ENCODE measurements at places on chromosomes 6 and 20.

- no peak for DNase-seq
Measured at GRCh38 chr20:9353916-9354276, 160.5 kb upstream of the LAMP5 start.

DNA sequence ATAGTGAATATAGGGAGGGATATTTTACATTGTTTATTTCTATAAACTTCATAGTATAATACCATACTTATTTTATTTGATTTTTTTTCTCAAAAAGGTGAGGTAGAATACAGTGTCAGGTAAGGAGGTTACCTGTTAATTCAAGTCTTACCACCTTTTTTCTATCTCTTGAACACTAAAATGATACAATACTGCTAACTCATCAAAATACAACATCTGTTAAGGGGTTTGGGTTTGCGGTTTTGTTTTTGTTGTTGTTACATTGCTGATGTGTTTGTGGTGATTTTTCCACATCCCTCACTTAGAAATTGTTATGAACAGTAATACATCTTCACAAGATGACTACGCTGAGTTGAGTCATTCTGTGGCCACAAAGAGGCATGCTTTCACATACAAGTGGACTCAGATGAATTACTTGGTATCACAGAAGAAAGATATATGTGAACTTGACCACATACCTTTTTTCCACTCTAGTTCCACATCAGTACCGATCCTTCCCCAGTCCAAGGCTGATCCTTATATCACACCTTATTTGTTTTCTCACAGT lies 139.4 kb upstream of the ID4 start:
- no peak for DNase-seq

DNA sequence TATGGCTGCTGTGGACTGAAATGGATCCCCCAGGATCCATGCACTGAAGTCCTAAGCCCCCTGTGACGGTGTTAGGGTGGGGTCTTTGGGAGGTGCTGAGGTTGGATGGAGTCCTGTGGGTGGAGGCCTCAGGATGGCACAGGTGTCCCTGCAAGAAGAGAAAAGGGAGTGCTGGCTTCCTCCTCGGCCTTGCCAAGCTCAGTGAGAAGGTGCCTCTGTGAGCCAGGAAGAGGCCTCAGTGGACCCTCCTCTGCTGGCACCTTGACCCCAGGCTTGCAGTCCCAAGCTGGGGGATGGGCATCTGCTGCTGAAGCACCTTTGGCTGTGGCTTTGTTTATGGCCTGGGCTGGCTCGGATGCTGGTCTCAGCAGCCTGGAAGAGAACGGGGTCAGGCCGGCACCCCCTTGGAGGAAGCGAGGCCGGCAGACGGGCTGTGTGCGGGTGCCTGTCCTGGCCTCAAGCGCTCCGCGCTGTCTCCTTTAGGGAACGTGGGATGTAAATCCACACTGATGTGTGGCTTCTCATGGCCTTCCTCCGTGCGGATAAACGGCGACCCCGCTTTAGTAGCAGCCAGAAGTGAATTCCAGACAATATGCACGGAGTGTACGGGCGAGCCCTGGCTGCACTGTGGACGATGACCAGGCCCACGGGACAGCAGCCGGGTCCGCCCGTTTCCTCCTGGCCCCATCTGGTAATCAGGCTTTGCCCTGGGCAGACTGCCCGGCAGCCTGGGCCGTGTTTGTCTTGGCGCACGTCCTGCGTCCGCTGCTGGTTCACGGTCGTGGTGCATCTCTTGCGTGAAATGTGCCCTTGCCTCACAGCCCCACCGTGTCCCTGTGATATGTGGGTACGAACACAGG lies 182.6 kb downstream of the ERMARD start:
- no peak for DNase-seq

DNA sequence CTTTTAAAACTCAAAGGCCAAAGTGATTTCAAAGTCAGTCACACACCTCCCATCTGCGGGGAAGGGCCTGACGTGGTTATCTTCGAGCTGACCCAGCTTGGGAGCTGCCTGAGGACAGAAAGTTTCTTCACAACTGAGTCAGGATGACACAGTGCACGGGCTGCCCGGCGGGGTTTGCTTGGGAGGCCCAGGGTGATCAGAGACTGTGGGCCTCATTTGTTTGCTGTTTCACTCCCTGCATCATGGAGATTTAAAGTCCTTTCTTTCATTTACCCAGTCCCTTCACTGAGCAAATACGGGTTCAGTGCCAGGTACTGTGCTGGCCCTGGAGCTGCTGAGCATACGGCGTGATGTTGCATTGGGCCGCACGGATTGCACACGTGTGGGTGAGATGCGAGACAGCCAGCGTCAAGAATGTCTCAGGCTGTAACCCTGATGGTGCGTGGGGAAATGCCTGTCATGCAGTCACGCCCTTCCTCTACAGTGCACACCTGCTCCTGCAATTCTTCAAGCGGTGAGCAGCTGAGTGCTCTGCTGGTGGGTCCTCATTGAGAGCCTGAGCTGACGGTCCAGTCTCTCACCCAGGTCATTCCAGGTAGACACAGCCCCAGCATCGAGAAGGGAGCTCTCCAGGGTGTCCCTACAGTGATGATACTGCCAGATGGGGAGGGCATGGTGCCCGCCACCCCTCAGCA lies 82.7 kb upstream of the PMEPA1 start:
- no peak for DNase-seq

DNA sequence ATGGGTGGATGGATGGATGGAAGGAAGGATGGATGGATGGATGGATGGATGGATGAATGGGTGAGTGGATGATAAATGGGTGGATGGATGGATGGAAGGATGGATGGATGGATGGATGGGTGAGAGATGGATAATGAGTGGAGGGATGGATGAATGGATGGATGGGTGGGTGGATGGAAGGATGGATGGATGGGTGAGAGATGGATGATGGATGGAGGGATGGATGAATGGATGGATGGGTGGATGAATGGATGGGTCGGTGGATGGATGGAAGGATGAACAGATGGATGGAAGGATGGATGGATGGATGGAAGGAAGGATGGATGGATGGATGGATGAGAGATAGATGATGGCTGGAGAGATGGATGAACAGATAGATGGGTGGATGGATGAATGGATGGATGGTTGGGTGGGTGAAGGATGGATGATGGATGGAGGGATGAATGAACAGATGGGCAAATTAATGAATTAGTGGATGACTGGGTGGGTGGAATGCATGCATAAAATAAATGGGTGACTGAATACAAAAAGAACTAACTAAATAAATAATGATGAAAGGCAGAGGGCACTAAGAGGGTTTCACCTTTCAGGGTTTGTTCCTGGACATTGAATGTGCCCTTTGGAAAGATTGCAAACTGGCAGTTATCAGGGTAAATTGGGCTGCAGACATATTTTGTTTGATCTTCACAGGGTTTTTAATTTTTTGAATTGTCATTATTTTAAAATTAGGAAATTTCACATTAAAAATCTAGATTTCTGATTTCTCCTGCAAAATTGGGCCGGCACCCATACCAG lies 50.9 kb upstream of the PTPN1 start:
- no peak for DNase-seq

- DNase-seq = no peak
Measured at GRCh38 chr6:26394289-26394688, 7.8 kb upstream of the BTN3A1 start.

GRCh38 chr6:35084511-35085203 lies 56.5 kb downstream of the TCP11 start:
- DNase-seq = no peak

GRCh38 chr20:47113362-47114109 lies 218.9 kb downstream of the EYA2 start:
- DNase-seq = no peak

DNA sequence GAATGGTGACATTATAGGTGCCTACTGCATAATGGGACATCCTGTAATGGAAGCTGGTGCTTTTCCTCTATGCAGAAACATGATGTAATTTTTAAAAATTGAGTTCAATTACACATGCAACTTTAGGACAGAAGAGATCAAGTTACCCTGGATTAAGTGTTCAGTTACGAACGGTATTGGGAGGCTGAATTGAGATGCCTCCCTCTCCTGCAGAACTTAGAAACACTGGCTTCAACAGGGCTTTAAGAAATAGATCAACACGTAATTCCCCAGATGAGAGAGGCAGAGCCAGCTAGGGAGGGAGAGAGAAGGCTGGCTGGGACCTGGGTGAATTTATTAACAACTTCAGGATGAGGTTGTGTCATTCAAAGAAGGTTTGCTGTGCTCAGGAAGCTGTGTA lies 232.8 kb downstream of the CDH26 start:
- DNase-seq = no peak

GRCh38 chr20:3612795-3613572 lies 50.2 kb downstream of the GFRA4 start:
- DNase-seq = no peak

DNA sequence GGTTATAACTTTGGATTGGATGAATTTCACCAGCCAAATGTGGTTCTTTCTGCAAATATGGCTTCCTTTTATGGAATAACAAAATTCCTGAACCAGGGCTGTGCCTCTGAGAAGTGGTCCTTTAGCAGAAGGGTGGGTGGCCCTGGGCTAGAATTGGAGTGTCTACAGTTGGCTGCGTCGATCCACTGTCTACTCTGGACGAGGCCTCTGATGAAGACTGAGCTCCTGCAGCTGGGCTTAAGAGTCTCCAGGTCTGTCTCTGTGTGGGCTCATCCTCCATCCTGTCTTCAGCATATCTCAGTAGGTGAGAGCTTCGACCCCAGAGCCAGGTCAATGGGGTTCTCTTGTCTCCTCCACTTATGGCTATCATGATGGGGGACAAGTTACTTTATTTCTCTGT lies 166.3 kb upstream of the PMEPA1 start:
- no peak for DNase-seq

DNA sequence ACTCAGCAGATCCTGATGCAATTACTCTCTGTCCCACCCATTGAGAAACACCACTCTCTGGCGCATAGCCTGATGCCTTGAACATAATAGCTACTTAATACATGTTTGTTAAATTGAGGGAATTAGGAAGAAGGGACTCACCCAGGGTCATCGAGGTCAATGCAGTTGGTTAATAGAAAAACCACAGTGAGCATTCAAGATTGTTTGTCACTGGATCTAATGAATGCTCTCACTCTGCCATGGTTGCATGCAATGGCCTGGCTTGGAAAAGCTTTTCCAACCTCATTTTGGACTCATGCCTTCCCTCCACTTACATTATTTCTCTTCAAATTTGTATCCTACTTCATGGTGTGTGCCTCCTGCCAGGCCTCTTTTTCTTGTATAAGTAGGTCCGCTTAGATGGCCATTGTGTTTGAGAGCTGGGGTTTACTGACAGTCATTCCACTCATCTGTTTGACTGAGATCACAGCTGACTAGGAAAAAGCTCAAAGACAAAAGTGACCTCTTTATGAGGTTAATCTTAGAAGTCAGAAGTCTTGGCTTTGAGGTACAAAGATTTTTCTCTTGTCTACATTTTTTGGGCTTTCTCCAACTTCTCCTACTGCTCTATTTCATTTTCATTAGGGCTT lies 154.8 kb upstream of the RAB32 start:
- DNase-seq = no peak

GRCh38 chr6:5590187-5590586 lies 328.9 kb downstream of the FARS2 start:
- no peak for DNase-seq

DNA sequence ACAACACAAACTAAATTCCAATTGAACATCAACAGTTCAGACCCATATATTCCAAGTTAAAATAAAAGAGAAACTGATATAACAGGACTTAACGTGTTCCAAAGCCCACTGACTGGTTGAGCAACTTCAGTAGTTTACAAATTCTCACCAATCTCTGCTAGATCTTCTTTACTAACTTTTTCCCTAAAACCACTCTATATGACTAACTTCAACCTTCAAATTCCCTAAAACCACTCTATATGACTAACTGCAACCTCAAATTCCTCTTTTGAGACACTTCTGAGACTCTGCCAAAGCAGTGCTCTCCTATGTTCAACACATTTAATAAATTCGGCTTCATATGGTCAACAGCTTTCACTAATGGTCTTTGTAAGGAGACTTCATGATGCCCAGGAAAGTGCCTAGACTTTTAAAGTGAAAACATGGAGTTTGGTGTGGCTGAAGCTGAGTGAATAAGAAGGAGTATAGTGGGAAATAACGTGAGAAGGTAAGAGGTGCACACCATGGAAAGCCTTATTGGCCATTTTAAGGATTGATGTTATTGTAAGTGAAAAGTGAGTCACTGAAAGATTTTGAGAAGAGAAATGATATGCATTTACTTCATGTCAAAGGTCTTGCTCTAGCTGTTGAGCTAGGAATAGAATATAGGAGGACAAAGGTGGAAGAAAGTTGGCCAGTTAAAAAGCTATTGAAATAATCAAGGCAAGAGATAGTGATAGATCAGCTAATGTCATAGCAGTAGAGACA lies 134.0 kb upstream of the HCRTR2 start:
- DNase-seq = no peak

DNA sequence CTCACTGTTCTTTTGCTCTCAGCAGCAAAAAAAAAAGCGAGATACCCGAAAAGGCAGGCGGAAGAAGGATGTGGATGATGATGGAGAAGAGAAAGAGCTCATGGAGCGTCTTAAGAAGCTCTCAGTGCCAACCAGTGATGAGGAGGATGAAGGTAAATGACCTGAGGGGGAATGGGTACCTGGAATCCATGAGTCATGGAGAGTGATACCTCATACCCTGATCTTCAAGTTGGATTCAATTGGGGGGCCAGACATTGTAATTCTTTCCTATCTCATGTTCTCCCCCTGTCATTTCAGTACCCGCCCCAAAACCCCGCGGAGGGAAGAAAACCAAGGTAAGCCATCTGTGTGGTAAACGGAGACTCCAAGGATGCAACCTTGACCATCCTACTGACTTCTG lies 6.8 kb downstream of the ABCF1 start:
- no peak for DNase-seq

DNA sequence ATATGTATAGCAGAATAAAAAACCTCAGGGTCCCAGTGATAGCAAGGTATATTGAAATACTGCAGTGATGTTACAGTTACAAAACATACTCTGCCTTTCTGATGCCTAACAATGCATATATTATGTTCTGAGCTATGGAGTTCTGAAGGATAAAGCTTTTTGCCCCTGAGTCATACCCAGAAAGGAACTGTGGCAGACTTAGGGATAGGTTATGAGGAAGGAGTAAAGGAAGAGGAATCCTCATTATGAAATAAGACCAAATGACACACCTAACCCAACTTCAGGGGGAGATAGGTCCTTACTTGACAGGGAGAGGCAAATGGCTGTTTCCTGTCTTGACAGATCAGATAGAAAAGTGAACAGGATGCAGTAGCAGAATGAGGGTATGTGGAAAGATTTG lies 940.6 kb upstream of the FLRT3 start:
- no peak for DNase-seq

GRCh38 chr20:4488407-4489339 lies 233.0 kb upstream of the PRND start:
- DNase-seq = no peak

DNA sequence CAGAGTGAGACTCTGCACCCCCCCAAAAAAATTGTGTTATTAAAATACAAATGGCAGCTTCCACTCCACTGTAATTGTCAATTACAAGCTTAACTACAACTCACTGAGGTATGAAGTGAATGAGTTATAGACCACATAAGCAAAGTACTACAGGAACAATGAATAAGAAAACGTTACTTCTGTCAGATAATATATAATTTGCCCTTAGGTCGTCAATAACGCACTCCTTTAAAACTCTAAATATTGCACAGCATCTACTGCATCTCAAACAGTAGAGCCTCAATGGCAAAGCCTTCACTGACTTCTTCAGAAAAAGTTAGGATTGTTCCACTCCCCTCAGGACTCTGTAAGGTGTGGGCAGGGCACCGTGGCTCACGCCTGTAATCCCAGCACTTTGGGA lies 2.0 kb upstream of the HBS1L start:
- DNase-seq = no peak
